ENCODE measurements at places on chromosomes 1 and 21.

- no peak for DNase-seq
Measured at GRCh38 chr1:179817789-179818188, 59.8 kb downstream of the TOR1AIP2 start.

- no peak for DNase-seq
Measured at GRCh38 chr1:200909071-200909470, 14.4 kb downstream of the INAVA start.

DNA sequence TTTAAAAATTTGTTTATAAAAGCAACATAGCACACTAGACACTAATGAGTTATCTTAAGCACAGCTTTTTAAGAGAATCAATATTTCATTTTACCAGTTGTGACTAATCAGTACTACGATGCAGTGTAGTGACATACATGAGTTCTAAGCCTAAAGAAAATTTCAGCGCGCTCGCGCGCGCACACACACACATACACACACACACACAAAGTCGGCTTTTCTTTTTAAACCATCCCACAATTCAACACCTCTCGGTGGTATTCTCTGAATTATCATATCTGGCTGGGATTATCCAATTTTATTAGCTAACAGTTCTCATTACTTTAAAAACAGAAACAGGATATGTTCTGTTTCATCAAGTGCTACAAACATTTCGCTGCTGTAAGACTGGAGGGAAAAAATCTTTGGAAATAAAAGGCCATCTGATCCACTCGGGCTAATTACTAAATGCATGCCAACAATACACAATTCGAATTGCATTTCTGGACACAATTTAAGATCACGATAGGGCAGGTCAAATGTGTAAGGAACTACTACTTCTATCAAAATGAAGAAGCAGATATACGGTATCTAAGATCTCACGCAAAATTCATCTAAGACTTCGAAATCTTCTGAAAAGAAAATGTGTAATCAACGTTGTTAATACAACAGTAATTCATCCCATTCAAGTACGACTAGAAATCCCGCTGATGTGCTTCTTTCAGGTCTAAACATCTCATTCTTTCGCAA, 1.2 kb downstream of the TUT4 start:
- DNase-seq, result peak; percentile 37

DNA sequence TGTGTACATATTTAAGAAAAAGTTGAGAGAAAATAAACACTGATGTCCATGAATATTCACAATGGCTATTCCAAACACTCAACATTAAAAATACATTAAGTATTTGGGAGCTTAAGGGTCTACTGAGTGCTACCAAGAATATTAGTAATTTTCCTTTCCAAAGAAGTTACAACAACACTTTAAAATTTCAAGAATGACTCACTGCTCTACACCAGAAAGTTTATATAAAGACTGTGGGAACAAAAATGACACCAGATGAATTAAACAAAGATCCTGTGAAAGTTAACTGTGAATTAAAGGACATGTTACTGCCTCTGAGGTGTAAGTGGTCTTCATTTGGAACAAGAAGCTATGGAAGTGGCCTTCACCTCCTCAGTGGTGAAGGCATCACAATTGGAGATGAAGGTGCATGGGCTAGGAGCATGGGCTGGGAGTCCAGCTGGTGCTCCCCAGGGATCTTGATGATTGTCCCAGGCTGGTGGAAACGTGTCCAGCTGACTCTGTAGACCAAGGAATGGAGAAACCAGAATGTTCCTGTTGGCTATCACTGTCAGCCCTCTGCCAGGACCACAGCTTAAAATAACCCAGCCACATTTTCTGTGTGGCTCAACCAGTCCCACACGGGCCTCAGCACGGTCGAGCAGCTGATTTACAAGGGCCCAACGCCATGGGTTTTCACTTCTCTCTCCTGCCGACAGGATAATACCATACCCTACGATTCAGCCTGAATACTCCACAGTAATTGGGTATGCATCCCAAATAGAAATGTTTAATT, 28.8 kb downstream of the TAF5L start:
- DNase-seq, result no peak

DNA sequence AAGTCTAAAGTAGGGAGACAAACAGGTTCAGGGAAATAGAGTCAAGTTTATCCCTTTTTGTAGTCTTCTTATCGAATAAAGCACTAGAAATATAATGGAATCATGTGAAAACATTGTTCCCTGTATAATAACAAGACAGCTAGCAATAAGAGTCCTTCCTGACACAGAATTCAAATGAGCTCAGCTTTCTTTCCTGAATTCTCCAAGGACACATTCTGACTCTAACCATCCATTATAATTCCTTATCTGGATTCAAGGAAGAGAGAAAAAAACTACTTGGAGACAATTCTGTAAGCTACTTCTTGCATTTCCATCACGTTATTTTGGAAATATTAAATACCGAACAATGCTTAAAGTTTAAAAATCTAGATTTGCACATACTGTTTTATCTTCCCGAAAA, 58.8 kb downstream of the ANKRD13C start:
- DNase-seq, result no peak

DNA sequence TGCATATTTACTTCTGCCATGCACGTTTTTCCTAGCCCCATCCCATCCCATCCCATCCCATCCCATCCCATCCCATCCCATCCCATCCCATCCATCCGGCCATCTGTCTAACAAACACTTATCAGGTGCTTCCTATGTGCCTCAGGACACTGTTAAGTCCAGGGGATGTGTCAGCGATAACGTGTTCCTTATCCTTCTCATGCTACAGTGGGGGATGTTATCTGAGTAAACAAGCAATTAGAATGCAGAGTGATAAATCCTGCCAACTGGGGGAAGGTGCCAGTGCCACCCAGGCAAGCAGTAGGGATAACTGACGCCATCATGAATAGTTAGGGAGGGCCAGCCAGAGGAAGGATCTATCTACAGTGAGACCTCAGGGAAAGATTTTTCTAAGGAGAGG, 304.2 kb downstream of the CAMTA1 start:
- DNase-seq, result no peak

GRCh38 chr1:109850194-109850593, 60.5 kb upstream of the CSF1 start:
- no peak for DNase-seq

DNA sequence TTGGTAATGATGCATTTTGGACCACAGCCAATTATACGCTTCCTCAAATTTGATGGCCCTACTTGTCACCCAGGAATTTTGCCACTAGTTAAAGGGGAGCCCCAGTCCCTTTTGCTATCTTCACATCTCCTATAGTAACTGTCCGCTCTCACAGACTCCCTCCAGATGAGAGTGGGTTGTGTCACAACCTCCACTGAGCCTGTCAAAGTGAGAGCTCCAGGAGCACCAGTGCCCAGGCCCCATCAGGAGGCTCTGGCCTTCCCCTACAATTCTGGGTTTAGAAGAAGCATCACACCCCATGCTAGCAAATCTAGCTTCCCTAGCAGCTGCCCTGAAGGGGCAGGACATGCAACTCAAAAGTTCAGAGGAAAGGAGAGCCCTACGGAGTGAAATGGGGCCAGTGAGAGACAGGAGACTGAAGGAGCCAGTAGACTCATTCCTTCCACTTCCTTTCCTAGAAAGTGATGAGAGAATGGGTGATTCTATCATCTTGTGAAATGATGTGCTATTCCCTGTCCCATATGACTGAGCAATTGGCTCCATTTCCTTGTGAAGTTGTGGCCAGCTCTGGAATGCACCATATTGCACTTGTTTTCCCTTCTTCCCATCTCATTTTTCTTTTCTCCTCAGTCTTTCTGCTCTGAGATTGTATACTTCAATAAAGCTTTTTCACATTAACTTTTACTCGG, 541.3 kb downstream of the DPYD start:
- DNase-seq, result no peak

DNA sequence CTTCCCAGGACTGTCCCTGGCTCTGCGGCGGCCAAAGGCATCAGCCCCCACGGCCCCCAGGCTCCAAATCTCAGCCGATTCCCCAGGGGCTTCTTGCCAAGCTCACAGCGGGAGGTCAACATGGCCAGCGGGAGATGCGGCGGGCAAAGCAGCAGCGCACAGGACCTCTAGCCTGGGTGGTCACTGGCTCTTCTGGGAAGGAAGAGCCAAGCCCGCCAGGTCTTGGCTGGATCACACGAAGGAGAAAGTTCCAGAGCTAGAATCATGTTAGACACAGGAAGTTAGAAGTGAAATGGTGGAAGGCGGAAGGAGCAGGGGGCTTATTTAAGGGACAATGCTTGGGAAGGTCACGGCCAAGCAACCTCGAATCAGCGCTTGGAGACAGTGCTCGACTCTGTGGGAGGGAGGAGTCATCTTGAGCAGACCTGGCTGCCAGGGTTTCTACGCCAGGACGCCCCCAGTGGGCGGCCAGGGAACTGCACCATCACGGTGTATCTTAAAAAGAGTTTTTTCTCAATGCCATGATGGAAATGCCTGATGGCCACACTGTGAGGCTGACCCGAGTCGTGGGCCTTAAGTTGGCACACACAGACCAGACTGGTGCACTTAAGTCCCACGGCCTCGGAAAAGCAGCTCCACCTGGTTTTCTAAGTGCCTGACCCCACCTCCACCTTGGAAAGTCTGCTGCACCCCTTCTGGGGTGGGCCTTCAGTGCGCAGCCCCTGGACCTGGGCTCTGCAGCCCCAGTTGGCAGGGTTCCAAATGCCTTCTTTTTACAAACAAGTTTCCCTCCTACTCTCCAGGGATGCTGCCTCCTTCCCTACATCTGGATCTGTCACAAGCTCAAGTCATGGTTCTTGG, 29.3 kb downstream of the SLC66A1 start:
- peak; percentile 83 for DNase-seq

GRCh38 chr1:147504801-147505311, 36.4 kb upstream of the BCL9 start:
- no peak for DNase-seq

GRCh38 chr1:22876359-22877111, 96.1 kb downstream of the LACTBL1 start:
- no peak for DNase-seq

DNA sequence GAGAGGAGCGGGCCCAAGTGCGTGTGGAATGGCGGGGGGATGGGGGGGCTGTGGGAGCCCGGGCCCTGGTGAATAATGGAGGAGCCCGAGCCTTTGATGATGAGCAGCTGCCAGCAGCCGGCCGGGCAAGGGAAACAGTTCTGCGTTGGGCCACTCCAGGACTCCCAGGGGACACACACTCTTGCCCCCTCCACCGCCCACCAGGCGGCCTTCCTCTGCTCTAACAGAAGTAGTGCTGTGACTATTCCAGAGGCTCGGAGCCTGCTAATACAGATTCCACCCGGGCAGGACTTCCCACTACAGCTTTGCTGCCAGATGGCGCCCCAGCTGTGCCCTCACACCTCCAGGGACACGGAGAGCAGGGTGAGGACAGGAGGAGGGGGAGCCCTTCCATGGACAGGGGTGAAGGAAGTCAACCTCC, 48.2 kb upstream of the LRP8 start:
- no peak for DNase-seq

DNA sequence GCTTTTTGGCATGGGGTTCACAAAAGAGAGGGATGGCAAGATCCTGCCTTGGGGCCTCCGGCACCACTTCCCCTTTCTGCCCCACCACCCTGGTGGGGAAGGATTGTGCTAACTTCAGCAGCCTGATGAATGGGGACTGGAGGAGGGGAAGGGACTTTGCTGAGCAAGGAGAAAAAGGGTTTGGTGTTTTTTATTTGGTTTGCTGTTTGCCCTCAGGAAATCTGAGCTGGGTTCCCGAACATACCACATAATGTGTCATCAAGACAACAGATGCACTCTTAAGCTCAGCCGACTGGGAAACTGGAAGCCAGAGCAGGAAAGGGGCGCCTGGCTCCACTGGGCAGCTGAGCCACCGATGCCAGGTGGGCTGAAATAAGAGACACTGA, 19.8 kb downstream of the OLFML2B start:
- DNase-seq, result no peak

DNA sequence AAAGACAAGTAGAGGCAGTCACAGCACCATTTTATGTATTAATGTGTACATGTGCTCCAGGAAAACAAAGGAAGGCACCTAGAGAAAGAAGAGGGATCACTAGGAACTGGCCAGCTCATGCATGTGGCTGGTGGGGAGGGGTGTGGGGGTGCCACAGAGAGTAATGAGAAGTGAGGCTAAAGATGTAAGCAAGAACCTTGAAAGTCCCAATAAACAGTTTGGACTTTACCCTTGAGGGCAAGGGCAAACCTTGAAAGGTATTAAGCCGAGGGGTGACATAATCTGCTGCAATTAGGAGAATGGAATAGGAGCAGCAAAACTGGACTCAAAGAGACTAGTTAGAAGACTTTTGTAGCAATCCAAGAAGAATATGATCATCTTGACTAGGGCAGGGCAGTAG, 51.5 kb downstream of the ERI3 start:
- no peak for DNase-seq

DNA sequence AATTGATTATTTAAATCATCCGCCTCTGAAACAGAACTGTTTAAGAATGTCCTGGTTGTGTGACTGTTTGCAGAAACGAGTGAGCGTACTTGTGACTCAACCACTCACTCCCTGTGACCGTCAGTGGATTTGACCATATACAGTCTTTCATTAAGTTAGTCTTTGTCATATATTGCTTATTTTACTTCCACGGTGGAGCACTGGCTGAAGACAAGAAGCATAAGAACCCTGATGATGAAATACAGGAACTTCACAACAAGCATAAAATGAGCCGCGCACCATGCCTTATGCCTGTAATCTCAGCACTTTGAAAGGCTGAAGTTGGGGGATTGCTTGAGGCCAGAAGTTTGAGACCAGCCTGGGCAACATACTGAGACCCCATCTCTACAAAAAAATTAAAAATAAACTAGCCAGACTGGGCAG, 194.0 kb downstream of the TOMM20 start:
- DNase-seq, result no peak
